ENCODE measurements at places on chromosomes 4 and X.

GRCh38 chr4:128357286-128357685, 69.7 kb upstream of the PGRMC2 start:
- no peak for DNase-seq

- no peak for DNase-seq
Measured at GRCh38 chr4:96649536-96649935, 809.6 kb downstream of the PDHA2 start.

- DNase-seq, result no peak
Measured at GRCh38 chr4:70337886-70338420, 3.2 kb downstream of the CABS1 start.

- no peak for DNase-seq
Measured at GRCh38 chr4:12712648-12713339, 771.3 kb downstream of the RAB28 start.

DNA sequence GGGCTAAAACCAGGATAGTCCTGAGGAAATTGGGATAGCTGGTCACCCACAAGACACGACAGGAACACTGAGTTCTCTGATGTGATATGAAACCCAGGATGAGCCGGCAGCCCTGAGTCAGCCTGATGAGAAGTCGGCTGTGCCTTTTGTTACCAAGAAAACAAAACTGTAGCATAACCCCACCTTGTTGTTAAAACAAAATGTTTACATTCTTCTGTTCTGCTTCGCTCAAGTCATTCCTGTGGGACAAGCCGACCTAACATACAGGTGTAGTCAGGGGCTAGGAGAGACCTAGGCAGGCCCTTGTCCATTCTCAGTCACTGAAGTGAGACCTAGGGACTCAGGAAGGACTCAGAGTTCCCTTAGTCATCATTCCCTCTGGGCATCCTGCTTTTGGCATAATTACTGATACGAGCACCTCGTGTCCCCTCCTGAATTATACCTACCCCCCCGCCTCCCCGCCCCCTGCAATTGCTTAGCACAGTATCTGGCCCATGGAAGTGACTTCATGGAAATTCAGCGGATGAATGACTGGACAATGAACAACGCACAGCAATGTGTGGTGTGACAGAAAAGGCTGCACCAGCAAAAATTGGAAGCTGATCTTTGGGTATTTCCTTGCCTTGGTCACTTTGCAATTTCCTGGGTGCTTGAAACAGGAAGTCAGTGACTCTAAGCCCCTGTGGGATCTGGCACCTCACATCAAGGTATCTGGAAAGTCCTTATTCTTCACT, 31.9 kb upstream of the TLR2 start:
- DNase-seq, result no peak

DNA sequence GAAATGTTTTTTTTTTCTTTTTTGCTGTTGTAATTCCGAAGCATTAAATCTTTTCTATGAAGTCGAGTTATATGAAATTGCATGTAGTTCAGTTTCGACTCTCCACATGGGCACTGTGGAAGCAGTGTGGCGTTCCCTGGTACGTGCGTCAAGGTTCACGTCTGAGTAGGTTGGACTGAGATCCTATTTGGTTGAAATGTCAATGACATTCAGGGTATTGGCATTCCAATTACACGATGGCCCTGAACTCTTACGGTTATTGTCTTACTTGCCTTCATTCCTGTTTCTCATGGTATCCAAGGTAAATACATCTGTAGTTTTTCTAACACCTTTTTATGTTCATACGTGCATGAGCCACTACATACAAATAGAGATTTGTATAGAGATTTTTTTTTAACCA, 128.8 kb downstream of the SORBS2 start:
- DNase-seq, result no peak

DNA sequence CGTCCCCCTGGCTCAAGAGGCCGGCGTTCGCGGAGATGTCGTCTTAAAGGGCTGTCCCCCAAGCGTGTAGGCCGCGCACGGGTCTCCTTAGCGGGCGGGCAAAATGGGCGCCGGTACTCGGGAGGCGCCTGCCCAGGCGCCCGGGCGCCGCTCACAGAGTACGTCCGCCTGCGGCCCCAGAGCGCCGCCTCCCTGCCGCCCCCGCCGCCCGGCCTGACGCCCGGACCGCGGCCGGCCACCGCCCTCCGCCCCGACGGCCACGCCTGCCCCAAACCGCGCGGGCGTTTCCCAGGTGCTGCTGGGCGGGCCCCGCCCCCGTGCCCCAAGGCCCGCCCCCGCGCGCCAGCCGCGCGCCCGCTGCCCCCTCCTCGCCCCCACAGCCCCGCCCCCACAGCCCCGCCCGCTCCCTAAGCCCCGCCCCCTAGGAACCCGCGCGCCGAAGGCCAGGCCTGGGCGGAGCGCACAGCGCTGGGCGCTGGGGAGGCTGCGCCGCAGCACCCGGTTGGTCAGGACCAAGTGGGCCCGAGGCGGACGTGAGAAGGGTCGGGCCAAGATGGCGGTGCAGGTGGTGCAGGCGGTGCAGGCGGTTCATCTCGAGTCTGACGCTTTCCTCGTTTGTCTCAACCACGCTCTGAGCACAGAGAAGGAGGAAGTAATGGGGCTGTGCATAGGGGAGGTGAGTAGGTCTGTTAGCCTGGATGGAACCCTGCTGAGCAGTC, at the start of the genes BRCC3, CMC4 and MTCP1:
BRCC3 (plus strand) TSS at position 534 of the 719 bp plus-strand sequence; CDS start at position 554, 20 bp downstream.
CMC4 (minus strand) TSS at position 162 of the 719 bp plus-strand sequence. CDS start 7,113 bp downstream, outside the sequence.
MTCP1 (minus strand) TSS at position 162 of the 719 bp plus-strand sequence. CDS start 5,126 bp downstream, outside the sequence.
- DNase-seq, result peak; percentile 95

- no peak for DNase-seq
Measured at GRCh38 chr4:82626251-82626868, 64.6 kb upstream of the TMEM150C start.

DNA sequence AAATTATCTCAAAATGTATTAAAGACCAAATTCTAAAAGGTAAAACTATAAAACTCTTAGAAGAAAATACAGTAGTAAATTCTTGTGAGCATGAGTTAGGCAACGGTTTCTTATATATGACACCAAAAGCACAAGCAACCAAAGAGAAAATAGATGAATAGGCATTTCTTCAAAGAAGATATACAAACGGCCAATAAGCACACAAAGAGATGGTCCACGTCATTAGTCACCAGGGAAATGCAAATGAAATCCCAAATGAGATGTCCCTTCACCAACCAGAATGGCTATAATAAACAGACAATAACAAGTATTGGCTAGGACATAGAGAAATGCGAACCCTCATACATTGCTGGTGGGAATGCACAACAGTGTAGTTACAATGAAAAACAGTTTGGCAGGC, 44.6 kb downstream of the RAB33A start:
- no peak for DNase-seq

DNA sequence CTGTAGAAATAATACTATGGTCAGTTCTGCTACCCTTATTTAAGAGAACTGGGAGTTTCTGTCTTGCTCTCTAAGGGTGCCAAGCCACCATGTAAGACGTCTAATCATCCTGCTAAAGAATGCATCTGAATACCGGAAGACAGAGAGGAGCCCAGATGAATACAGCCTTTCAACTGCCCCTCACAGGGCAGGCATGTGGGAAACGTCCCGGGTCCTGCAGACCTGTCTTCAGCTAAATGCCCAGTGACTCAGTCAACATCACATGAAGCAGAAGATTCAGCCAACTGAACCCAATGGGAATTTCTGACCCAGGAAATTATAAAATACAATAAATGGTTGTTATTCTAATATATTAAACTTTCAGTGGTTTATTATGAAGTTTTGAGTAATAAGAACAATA, 2141.0 kb upstream of the AGA start:
- DNase-seq, result no peak

GRCh38 chr4:86626066-86626465, 32.0 kb downstream of the PTPN13 start:
- DNase-seq, result no peak

- peak; percentile 30 for DNase-seq
Measured at GRCh38 chr4:6917461-6918271, 8.0 kb downstream of the TBC1D14 start.

DNA sequence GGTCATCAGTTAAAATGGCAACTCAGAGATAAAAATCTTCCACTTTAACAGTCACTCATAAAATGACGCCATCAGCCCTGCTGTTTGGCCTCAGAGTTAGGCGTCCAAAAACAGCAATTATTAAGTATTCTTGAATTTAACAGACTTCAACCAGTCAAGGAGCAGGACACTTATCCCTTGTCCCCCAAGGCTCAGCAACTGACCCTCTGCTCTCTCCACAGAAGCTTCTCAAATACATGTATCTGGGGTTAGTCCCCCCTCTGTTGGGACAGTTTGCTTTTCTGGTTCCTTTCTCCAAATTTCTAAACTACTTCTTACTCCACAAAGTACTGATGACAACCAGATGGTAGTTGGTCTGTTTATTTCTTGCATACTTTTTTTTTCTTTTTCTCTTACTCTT, 54.4 kb downstream of the SOD3 start:
- DNase-seq, result no peak

- DNase-seq, result no peak
Measured at GRCh38 chr4:8847764-8848163, 23.9 kb downstream of the HMX1 start.
